Stimulated activated CD8-positive, alpha-beta memory T cell treated with anti-CD3 and anti-CD28 coated beads, Interleukin-15, amount 100 ng/mL, for 24 hours (primary cell): ENCODE measurements at places on chromosomes 5 and 9.

- DNase-seq = no peak
These were observed 330.8 kb downstream of the KDM4C start for GRCh38 chr9:7088611-7089010.

- DNase-seq = no peak
These were observed 40.2 kb upstream of the TRIM32 start for GRCh38 chr9:116646661-116647514.

DNA sequence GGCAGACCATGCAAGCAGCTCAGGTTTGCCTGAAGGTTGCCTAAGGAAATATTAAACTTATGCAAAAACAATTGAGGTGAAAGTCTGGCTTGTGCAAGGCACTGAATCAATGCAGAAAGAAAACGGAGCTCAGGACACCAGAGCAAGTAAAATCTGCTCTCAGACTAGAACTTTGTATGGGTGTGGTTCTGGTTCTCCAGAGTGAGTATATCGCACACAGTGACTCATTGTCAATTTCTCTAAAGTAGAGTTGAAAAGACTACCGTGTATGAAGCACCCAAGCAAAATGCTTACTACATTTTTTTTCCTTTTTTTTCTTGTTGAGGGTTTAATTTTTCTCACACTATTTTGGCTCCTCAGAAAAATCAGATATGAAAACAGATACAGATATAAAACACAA is 650.3 kb upstream of the CDH10 start:
- DNase-seq = no peak

- no peak for DNase-seq
These were observed 142.8 kb upstream of the IFNE start for GRCh38 chr9:21624675-21625644.

DNA sequence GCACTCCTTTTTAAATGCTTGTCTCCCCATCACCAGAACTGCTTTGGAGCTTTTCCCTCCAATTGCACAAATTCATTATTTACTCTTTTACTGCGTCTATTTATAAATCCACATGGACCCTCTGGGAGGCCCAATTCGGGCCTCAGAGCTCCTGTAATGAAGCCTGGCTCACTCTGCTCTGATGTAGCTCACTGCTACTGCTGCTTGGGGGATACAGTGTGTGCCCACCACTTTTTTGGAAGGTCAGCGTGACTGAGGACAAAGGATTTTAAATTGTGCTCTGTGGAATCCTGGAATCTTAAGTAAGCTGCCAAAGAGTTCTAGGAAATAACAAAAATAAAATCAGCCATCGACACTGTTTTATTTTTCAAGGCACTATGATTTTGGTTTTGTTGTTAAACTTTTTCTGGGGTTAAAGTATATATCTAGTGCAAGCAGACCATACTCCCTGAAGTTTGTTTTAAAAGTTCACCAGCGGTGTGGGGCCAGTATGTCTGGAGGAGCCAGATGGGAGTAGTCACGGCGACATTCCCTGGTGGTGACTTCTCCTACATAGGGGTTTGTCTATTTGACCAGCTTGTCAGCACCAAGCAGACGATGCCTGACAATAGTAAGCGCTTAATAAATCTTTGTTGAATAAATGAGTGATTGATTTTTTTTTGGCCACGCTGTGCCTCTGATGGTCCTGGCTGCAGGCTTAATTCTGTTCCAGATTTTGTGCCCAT is 142.8 kb downstream of the TMEM38B start:
- DNase-seq = no peak

DNA sequence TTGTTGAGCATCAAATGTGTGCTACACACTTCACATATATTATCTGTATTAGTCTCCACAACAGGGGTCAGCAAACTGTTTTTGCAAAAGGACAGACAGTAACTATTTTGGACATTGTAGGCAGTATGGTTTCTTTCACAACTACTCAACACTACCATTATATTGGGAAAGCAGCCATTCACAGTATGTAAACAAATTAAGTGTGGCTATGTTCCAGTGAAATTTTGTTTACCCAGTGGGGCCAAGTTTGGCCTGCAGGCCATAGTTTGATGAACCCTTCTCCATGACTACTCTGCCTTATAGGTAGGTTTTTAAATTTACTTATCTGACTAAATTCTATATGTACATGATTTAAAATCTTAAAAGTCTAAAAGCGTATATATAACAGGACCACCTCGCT is 13.0 kb upstream of the FAM151B start:
- no peak for DNase-seq

- no peak for DNase-seq
These were observed 181.9 kb downstream of the FGF18 start for GRCh38 chr5:171601266-171601881.

DNA sequence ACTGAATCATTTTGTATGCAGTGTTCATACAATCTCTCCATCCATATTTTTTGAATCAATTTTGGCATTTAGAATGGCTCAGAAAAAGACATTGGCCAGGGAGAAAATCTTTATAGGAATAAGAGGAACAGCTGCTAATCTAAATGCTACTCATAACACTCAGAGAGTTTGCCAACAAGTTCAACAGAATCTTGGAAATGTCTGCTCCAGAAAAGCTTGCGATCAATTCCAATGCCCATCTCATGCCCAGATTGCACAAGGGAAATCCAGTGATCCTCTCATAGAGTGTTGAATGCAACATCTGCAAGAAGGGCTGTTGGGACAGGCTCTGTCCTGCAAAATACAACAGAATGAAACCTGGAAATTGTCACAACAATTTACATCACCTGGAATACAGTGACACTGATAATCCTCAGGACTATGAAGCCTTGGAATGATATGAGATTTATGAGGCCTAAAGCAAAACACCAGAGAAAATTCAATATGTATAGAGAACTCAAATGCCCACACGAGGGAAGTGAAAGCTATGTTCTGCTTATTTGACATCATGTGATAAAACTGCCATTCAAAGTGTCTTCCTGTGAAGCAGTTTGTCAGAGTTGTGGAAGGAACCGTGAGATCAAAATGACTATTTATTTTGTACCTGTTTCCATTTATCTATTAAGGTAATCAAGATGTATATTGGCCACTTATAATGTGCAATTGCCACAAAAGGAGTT is 190.1 kb downstream of the PARP8 start:
- DNase-seq = no peak

DNA sequence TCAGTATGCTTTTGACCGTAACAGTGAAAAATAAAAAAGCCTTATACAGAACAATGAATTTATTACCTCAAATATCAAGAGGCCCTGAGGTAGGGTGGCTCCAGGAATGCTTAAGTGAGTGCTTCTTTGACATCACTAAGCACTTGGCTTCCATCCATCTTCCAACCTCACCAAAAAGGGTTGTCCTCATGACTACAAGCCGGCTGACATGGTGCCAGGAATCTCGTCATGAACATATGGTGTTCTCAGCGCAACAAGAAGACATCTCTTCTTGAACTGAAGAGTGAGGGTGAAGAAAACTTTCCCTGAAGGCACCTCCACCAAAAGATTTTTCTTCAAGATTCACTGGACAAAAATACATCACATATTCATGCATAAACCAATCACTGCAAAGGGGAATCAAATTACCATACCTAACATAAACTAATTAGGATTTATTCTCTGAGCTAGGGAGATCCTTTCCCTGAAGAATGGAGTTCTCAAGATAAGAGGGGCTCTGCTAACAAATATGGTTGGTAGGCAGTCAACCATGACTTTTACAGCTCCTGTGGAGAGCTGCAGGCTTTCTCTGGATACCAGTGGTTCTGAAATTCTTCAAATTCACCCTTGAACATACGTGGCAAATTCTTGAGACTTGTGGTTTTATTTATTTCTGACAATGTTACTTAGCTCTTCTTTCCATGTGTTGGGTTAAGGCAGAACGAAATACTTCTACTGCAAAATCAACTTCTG is 49.5 kb downstream of the AGXT2 start:
- no peak for DNase-seq

DNA sequence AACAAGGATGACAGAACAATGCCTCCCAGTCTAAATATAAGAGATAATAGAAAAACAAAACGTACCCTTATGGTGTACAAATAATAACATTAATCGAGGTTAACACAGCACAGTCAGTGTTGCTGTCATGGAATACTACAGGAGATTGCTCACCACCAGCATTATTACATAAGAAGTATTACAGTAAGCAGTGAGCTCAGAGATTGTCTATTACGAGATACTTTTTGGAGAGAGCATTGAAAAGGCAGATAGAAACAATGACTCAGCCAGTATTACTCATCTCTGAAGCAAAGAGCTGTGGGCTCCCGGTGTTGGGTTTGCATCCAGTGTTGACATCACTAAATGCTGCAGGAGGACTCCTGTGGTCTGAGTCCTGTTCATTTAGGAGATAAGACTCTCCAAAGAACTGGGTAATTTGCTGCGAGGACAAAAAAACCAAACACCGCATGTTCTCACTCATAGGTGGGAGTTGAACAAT is 191.9 kb upstream of the SEMA6A start:
- no peak for DNase-seq

DNA sequence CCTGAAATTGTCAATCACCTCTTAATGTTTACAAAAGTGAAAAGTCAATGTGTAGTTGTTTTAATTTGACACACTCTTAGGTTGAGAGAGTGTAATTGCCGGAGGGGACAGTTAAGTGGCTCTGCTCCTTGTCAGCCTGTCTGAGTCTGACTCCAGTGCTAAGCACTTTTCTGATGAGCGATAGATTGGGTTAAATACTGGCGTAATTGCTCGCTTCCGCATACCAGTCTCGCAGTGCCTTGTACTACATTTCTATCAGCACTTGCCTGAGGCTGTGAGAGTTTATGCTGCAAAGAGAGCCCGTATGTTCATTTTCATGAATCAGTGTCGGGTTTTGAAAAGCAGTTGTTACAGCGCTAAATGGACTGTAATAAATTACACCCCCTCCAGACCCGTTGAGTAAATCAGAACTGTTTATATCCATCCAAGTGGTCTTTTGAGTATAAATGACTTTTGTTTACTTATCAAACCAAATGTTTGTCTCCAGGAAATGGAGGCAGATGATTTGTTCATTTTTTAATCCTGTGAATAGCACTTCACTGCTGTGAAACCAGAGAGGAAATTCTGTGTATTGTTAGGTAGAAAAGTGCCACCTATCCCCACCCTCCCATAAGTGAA is 41.0 kb upstream of the DMRT3 start:
- no peak for DNase-seq

DNA sequence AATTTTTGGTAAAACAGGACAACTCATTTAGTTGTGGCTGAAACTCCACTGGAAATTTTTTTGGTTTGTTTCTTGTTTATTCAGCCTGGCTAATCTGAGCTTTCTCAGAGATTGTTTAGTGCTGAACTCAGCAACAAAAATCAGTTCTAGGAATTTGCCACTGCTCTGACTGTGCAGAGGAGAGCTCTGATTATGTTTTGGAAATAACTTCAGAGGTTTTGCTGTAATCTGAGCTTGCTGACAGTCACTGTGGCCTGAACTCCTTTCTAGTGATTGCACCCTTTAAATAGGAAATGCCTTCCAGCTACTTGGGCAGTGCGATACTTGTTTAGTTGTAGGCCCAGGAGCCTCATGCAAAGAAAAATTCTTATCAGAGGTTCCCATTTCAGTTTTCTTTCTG is 60.2 kb downstream of the OSTF1 start:
- no peak for DNase-seq

GRCh38 chr5:173665326-173665725 is 48.9 kb upstream of the BOD1 start:
- no peak for DNase-seq
